ENCODE measurements at places on chromosomes 1 and 21.

GRCh38 chr1:173044656-173045055, 6.1 kb downstream of the TNFSF18 start:
- DNase-seq, result no peak

GRCh38 chr1:236502579-236502971, 21.2 kb upstream of the LGALS8 start:
- peak; percentile 55 for DNase-seq

GRCh38 chr1:57403201-57403600, 20.7 kb downstream of the DAB1 start:
- no peak for DNase-seq

DNA sequence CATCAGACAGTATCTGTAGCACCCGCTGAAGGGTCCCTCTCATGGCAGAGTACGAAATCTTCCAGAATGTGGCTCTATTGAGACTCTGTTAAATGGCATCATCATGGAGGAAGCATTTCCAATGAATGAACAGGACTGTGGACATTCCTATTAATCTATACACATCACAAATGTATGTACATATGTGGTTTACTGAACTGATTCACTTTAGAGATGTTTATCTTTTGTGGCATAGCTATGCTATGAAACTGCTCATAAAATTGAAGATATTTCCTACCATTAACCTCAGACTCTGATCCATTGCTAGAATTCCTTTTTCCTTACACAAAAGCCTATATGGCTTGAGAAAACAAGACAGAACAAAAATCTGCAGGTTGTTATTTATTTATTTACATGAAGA, 259.6 kb upstream of the RRP15 start:
- DNase-seq, result no peak

Data from dermis microvascular lymphatic vessel endothelial cell (primary cell).